Psoas muscle (tissue), 8 donors: ENCODE measurements at places on chromosomes 11 and 22. TPM values are rescaled to one million over a fixed set of nuclear protein-coding genes. Genes with fewer than 3 reads are reported as not detected.

DNA sequence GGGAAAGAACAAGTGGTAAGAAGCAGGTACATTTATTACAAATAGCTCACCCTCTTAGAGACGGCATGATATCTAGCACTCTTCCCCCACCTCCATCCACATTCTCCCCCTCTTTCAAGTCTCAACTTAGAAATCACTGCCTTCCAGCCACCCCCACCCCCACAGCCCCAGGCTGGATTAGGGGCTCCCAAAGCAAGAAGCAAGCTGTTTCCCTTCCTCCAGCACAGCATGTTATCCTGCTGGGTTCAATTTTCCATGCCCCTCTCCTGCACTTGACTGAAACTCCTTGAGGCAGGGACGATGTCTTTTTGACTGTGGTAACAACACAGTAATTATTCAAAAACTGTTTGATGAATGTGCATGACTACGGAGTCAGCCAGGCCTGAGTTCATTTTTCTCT lies 350.7 kb downstream of the LARGE1 start:
- no peak for DNase-seq

DNA sequence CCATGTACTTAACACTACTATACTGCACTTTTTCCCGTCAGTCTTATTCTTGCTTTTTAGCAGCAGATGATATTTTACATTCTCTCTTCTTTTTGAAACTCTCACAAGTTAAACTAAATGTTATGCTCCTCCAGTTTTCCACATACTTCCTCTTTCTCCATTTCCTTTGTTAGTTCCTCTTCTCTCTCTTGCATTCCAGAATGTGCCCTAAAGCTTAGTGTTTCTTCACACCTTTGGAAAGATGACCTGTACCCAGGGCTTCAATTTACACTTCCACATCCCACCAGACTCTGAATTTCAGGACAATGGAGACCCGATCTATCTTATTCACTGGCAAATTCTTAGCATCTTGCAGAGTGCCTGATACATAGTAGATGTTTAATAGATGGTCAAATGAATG lies 51.8 kb downstream of the APIP start:
- no peak for DNase-seq

- no peak for DNase-seq
These were observed 17.5 kb downstream of the CDC45 start for GRCh38 chr22:19497245-19497644.

DNA sequence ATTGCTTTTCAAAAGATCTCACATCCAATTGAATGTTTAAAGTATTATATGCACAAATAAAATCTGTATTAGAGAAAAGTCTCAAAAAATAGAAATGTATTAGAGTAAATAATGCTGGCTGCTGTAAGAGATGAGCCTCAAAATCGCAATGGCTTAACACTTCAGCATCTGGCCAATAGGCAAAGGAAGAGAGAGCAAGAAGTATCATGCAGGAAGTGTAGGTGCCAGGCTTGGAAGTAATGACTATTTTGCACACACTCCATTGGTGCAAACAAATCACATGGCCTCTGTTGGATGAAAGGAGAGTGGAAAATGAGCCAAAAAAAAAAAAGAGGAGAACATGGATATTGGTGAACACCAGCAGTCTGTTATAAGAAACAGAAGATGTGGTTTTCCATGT lies 193.0 kb upstream of the E2F8 start:
- DNase-seq, result no peak

GRCh38 chr22:27022896-27023361 lies 365.5 kb downstream of the MIAT start:
- DNase-seq, result no peak

DNA sequence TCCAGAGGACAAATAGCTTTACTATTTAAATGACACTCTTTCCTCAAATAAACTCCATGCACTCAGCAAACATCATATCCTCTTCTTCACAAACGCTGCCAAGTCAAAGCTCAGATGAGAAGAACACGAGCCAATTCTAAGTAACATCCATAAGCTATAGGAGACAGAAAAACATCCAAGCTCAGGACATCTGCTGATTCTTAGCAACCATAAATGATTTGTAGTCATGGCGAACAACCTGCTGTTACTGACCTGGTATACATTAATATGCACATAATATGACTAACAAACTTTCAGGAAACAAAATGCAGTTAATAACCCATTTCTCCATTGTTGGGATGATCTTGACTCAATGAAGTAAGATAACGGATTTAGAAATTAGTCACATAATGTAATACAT lies 6.7 kb downstream of the GALNT18 start:
- DNase-seq, result no peak

DNA sequence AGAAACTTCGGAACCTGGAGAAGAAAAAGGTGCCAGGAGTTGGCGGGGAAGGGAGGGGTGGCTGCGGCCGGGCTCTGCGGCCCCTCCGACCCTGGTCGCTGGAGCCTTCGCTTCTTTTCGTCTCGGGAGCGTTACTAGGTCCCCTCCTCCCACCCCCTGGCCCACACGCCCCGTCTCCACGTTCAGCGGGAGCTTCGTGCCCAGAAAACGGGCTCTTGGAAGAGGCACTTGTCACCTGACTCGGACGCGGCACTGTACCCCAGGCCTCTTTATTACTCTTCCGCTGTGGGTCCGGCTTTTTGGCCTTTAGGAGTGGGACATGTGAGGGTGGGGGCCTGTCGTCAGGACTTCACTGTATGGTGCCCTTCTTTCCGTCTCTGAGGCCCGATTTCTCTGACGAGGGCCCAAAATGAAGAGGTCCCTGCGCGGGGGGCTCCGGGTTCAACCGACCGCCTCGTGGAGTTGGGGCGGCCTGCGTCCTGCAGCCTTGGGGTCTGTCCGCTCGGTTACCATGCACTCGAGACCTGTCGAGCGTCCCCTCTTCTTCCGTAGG lies 1.2 kb downstream of the CAPRIN1 start:
- peak; percentile 29 for DNase-seq

GRCh38 chr11:79610678-79611077 lies 169.8 kb upstream of the TENM4 start:
- no peak for DNase-seq

GRCh38 chr11:2143477-2143798 lies 4.2 kb upstream of the IGF2 start:
- no peak for DNase-seq

DNA sequence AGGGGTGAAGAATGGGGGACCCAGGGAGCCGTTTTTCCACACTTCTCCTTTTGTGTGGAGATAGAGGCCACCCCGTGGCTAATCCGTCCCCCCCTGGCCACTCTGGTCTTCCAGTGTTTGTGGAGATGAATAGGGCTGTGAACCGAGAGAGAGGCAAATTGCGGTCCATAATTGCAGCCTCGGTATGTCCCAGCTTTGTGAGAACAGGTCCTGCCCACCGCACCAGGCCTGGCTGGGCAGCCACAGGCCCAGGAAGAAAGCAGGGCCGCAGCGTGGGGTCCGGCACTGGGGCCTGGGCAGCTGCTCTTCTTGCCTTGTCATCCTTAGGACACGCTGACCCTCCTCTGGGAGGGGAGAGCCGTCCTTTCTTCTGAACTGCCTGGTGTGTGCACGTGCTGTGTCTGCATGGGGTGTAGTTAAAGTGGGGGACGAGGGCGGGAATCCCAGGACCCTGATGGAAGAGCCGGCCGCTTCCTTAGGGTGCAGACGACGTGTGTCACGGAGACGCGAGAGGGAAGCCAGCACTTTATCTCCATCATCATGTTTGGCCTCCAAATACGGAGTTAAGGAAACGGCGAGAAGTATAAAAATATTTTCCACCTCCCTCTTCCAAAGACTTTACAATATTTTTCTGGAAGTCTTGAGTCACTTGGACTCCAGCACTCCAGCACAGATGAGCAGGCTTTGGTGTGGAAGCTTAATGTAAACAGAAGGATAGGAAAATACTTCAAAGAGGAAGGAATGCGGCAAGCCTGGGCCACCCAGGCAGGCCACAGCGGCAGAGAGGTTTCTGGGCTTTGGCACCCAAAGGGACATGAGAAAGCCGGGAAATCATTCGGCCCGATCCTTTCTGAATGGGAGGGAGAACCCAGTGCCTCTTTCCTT lies 1248.4 kb downstream of the BRD1 start:
- peak; percentile 15 for DNase-seq

- DNase-seq, result peak; percentile 84
These were observed 7.3 kb upstream of the NCF4 start for GRCh38 chr22:36853407-36854099.

DNA sequence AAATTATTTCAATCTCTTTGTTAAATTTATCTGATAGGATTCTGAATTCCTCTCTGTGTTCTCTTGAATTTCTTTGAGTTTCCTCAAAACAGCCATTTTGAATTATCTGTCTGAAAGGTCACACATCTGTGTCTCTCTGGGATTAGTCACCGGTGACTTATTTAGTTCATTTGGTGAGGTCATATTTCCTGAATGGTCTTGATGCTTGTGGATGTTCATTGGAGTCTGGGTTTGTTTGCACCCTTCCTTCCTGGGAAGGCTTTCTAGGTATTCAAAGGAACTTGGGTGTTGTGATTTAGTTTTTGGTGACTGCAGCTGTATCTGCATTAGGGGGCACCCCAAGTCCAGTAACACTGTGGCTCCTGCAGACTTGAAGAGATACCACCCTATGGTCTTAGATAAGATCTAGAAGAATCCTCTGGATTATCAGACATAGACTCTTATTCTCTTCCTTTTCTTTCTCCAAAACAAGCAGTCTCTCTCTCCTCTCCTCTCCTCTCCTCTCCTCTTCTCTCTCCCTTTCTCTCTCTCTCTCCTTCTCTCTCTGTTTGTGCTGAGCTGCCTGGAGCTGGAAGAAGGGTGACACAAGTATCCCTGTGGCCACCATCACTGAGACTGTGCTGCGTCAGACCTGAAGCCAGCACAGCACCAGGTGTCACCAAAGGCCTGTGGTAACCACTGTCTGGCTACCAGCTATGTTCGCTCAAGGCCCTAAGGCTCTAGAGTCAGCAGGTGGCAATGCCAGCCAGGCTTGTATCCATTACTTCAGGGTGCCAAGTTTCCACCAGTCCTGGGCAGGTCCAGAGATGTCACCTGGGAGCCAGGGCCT lies 3.3 kb upstream of the HEPN1 start:
- no peak for DNase-seq

- no peak for DNase-seq
These were observed 3.2 kb downstream of the SCGB1A1 start for GRCh38 chr11:62421996-62422395.

GRCh38 chr11:65051398-65051858 lies 6.9 kb downstream of the NAALADL1 start:
- DNase-seq, result no peak

DNA sequence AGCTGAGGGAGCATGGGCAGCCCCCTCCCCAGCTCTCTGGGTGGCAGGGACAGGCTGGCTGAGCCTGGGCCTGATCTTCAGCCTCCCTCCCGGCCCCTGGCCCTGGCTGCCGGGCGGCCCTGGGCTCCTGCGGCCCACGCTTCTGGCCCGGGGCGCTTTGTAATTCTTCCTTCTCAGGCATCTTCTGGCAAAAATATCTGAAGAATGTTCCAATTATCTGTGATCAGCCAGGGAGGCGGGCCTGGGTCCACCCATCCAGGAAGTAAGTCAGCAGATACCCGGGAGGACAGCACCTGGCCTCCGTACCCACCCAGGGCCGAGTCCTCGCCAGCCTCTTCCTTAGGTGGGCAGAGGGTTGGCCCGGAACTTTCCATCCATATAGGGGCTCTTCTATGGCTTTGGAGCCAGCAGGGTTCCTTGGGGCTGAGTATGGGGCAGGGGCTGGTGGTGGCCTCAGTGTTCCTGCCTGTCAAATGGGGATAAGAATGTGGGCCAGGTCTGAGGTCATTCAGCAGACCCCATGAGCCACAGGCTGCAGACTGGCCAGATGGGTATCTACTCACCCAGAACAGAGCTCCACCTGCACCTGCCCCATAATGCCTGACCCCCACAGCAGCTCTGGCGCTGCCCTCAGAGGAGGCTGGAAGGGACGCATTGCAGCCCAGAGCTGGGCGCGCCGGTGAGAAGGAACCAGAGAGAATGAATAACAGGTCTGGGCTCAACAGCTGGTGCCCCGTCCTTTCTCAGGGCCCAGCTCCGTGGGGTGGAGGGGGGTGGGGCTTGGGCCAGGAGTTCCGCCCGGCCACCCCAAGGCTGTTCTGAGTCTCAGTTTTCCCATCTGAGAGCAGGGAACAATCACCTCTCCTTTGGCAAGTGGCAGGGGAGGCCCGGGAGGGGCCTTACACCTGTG lies 16.2 kb downstream of the WNT7B start:
- DNase-seq, result no peak

DNA sequence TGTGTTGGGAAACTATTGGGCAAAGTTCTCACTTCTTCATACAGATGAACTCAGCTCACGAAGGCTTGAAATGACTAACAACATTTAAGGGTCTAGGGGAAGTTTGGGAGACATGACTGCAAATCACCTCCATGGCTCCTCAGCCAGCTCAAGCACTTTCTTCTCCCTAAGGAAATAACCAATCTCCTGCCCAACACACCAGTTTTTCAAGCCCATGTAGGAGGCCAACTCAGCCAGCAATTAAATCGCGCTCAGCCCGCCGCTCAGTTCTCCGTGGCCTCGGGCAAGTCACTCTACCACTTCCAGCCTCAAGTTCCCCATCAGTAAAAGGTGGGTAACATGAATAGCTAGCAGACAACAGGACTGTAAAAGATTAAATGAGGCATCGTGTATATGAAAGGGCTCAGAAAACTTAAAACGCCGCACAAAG lies 796 bp downstream of the POLDIP3 start:
- DNase-seq, result no peak

GRCh38 chr11:71251151-71251721 lies 1.1 kb downstream of the SHANK2 start:
- DNase-seq, result no peak

- no peak for DNase-seq
These were observed 241.5 kb downstream of the DDX10 start for GRCh38 chr11:108906329-108906728.

DNA sequence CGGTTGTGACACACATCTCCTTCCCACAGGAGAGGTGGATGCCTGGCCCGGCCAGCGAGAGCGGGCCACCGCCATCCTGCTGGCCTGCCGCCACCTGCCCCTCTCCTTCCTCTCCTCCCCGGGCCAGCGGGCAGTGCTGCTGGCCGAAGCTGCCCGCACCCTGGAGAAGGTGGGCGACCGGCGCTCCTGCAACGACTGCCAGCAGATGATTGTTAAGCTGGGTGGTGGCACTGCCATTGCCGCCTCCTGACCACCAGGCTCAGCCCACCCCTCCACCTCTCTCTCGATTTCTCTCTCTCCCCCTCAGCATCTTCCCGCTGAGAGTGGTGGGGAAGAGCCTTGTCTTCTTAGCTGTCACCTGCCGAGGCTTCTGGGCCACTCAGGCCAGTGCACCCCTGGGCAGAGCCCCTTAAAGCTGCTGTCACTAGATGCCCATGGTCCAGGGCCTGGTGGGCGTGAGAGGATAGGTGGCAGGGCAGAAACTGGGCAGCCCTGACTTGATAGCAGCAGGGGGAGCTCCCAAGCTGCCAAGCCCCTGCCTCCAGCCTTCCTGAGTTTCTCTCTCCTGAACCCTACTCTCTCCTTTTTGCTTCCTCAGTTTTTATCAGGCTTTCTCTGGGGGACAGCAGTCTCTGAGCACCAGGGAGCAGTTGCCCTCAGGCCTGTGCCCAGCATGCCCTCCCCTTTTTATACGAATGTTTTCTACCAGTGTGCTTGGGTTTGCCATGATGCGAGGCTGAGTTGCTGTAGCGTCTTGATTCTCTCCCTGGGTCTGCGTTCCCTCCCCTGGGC lies 9.3 kb downstream of the SHISA8 start:
- peak; percentile 45 for DNase-seq

The TUT1 gene
- 23.7 TPM for total RNA-seq

The CASP5 gene
- not detected for total RNA-seq

The CASP4 gene
- total RNA-seq, result 5.5 TPM

The DEUP1 gene
- not detected for total RNA-seq

The OR5P2 gene
- not detected for total RNA-seq

The EED gene
- 9.6 TPM for total RNA-seq

The APOL5 gene
- not detected for total RNA-seq
